Left ventricle myocardium inferior (tissue), 1 donor: ENCODE measurements at places on chromosomes 4 and X.

DNA sequence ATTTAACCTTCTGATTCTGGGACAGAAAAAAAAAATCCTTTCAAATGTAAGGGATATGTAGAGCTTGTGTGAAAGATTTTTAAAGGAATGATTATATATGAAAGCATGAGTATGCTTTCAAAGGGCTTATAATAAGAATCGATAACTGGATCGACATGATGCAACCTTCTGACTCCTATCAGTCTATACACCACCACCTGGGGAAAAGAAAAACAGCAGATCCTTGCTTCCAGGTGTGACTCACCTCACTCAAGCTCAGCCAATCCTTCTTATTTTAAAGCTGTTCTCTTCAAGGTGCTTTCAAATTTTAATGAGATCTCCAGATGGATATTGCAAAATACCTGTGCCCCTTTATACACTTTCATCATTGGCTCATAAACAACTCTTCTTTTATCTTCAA, 102.1 kb upstream of the EDNRA start:
- DNase-seq = no peak

DNA sequence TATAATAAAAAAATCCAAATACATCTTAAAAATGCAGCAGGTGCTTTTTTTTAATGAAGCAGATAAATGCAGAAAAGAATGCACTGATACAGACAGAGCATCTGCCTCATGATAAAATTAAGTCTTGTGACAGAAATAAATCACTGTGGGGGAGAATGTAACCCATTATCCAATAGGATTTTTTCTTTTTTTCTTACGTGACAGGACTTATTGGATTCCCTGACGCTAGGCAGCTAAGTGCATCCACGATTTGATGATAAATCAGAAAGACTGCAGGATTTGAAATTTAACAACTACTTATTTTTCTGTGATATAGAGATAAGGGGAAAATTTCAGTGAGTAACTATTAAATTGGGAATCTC, 110.6 kb upstream of the PPARGC1A start:
- DNase-seq = no peak

GRCh38 chrX:94454606-94455005, 780.6 kb downstream of the FAM133A start:
- DNase-seq = no peak

- peak; percentile 18 for DNase-seq
Measured at GRCh38 chr4:98626350-98626749, 32.1 kb downstream of the TSPAN5 start.

DNA sequence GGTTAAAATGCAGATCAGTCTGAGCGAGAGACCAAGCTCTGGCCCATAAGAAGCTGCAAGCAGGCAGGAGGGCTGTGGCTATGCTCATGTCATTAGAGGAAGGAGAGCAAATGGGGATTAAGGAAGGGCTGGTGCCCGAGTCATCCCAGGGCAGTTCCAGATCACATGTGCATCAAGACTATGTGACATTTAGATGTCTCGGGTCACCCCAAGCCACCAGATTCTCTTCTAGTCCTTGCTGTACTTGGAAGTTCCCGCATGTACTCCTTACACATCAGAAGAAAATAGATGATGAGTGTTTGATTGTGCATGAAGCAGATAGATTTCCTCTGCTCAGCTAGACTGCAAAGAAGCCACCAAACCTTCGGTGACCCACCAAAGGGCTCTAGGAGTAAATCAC, 42.1 kb upstream of the KLHL34 start:
- no peak for DNase-seq

DNA sequence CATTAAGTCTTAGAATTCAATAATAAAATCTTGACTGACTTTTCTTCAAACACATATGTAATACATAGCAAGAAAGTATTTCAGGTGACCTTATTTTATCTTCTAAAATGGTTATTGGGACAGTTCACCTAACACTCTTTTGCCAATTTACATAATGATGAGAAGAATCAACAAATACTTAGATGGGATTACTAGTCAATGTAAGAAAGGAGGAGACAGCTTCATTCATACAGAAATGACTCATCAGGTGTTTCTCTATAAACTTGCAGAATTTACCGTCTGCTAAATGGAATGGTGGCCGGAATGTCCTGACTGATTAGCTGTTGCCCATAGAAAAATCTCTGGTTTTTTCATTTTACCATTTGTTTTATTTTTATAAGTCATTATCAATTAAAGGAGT, 115.0 kb upstream of the ETNPPL start:
- no peak for DNase-seq

DNA sequence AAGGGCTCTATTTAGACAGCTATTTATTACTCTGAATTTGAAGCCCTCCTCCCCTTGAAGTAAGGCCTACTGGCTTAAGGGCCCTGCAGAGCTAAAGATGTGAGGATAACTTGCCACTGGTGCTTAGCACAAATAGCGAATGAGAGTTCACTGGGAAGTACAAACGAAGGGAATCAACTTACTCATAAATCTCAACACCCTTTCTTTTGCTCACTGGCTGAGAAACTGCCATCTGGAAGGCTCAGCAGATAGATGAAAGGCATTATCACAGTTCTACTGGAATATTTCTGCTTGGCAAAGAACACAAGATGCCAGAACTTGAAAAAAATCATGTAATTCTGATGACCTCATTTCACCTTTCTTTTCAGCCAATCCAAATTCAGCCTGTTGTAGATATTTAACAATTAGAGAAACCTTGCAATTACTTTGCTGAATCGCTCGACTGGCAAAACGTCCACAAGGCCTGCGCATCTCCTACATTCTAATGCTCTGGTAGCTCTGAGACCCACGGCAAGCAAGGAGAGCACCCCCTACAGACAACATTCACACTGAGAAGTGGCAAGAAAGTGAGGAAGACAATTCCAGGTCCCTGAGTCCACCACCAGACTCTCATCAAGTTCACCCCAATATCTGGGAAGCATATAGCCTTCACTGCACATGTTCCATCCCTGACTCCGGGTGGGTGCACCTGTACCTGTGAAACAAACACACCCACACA, 27.5 kb downstream of the TSPAN5 start:
- no peak for DNase-seq

DNA sequence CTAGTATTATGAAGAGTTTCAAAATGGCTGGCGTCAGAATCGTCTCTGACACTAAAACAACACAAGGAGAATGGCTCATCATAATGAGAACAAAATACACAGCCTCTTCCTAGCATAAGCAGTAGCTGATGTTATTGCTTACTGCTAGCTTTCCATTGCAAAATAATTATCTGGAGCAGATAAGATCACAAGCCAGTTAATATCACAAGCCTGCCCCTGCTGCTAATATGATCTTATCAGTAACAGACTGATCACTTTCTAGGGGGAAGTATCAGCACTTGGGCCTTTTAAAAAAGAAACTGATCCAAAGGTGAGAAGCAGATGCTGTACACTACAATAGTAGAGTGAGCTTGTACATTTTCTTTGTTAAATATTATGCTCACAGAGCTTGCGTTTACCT, 554.8 kb upstream of the PABPC4L start:
- no peak for DNase-seq

DNA sequence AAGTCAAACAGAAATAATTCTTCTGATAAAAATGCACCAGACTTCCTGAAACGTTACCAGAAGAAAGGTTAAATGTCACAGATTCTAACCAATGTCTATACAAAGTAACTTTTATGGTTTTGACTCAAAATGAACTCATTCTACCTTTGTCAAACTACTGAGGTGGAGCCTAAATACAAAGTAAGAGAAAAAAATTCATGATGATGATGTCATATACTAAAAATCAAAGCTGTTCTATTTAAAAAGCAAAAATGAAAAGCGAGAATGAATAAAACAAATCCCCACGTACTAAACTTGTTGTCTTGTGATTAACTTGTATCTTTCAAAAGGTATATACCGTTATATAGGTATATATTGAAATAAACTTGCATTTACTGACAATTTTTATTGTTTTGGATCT, 21.7 kb downstream of the GNPDA2 start:
- no peak for DNase-seq

DNA sequence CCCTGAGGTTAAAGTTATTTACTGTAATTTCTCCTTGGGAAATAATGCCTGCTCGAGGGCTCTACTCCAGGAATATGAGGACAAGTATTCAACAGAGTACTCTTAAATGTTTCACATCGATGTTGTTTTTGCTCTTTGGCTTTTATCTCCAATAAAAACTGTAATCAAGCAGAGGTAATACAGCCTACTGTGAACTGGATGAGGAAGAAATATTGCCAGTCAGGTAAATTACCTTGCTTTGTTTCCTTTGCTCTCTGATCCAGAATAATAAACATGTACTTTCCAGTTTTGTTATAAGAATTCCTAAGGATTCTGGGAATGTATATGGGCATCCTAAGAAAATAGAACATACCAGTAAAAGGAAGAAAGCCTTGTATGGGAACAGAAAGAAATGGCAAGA, 60.4 kb downstream of the FNIP2 start:
- no peak for DNase-seq

GRCh38 chr4:101328063-101328602, 19.2 kb downstream of the PPP3CA start:
- no peak for DNase-seq

DNA sequence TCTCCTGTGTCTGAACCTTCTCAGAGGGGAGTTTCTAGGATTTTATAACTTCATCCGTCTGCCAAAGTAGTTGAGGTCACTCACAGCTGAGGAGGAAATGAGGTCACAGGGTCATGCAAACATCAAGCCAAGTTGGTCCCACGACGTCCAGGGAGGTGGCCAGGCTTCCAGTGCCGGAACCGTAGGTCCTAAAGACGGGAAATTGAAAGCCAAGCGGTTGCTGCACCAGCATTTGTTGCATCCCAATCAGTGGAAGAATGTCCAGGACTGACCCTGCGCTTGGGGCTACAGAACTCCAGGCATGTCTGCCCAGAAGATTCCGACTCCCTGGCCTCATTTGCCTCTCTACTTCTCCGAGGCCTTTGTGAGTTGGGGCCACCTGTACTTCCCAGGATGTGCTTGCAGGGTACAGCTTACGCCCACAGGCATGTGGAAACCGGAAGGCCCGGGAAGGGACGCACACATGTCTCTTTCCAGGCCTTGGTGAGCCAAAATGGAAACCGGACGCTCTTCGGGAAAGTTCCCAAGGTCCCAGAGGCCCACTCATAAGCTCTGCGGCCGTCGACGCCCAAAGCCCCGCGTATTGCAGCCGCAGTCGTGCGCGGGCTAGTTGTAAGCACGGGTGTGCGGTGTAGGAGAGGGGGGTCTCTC, 9.3 kb downstream of the PRDM8 start:
- peak; percentile 54 for DNase-seq

DNA sequence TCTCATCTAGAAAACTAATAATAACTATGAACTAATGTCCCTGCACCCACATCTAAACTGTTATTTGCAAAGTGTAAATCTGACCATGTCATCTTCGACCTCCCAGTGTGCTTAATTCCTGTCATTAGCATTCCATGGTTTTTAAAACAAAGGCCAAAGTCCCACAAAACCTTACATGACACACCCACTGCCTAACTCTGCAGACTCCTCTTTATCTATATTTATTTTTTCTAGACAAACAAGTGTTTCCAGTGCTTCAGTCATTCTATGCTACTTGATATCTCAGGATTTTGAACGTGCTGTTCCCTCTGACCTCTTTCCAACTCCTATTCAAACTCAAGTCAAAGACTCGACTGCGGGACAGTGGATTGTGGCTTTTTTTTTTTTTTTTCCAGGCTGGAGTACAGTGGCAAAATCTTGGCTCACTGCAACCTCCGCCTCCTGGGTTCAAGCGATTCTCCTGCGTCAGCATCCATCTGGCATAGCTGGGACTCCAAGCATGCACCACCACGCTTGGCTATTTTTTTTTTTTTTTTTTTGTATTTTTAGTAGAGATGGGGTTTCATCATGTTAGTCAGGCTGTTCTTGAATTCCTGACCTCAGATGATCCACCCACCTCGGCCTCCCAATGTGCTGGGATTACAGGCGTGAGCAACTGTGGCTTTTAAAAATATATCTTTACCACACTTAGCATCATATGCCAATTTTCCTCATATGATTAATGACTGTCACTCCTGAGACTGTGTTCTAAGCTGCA, 1511.0 kb downstream of the ARAP2 start:
- no peak for DNase-seq

- DNase-seq = no peak
Measured at GRCh38 chrX:45710081-45710801, 509.6 kb upstream of the DIPK2B start.

- no peak for DNase-seq
Measured at GRCh38 chr4:2789351-2789750, 3.5 kb upstream of the SH3BP2 start.

GRCh38 chr4:38695809-38696208, 31.8 kb downstream of the KLF3 start:
- DNase-seq = no peak

DNA sequence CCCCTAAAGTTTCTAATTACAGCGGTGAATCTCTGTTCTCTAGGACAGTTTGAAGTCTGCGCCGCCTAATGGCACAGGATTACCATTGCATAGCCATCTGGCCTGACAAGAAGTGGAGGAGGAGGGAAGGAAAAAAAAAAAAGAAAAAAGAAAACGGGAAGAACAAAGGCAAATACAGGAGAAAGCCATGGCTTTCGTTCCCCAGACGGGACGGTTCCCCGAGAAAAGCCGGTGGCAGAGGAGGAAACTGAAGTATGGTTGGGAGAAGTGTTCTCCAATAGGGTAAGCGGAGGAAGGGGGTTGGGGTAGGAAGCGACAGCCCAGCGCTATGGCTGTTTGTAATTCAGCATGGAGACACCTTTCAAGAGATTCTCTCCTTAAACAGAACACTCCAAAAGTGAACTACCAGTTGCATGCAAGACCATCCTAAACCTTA, 80.8 kb downstream of the HMGN5 start:
- DNase-seq = peak; percentile 16

DNA sequence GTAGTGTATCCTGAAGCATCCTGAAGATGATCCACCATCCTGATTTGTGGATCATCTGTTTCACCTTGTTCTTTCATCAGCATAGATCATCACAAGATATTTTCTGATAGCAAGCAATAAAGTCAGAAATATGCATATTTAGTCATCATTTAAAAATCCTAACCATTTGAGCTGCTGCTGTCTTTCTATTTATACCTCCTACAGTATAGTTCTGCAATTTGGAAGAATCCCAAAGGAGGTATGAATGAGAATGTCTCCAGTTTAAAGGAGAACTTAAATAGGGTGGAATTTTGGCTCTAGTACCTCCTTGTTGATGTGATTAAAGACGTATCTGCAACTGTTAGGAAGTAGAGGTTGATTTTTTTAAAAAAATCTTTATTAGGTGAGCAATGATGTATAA, 7.6 kb downstream of the SLC25A14 start:
- no peak for DNase-seq

- DNase-seq = no peak
Measured at GRCh38 chr4:175951794-175952193, 113.8 kb upstream of the WDR17 start.

- DNase-seq = no peak
Measured at GRCh38 chr4:156643826-156644225, 327.8 kb downstream of the PDGFC start.

GRCh38 chr4:157590679-157591078, 370.2 kb downstream of the GRIA2 start:
- DNase-seq = no peak

DNA sequence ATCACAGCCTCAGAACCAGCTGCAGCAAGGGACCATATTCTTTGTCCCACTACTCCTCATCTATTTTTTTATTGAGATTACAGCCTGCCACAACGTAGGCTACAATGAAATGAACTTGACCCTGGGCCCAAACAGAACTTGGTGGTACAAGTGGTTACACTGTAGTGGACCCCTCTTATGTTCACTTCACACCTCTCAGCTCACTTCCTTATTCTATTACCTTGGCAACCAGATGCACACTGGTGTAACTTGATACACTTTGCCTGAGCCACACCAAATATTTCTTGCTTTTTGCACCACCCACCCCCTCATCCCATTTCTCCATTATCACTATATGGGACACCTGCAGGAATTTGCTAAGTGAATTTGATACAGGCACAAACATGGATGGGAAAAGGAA, 105.8 kb downstream of the CXCL13 start:
- DNase-seq = no peak
